ENCODE measurements at places on chromosomes 11 and 22.

- DNase-seq = peak; percentile 91
Measured at GRCh38 chr11:45899448-45900174, 7.5 kb downstream of the FREY1 start.

- no peak for DNase-seq
Measured at GRCh38 chr11:1570001-1570453, 2.0 kb downstream of the DUSP8 start.

DNA sequence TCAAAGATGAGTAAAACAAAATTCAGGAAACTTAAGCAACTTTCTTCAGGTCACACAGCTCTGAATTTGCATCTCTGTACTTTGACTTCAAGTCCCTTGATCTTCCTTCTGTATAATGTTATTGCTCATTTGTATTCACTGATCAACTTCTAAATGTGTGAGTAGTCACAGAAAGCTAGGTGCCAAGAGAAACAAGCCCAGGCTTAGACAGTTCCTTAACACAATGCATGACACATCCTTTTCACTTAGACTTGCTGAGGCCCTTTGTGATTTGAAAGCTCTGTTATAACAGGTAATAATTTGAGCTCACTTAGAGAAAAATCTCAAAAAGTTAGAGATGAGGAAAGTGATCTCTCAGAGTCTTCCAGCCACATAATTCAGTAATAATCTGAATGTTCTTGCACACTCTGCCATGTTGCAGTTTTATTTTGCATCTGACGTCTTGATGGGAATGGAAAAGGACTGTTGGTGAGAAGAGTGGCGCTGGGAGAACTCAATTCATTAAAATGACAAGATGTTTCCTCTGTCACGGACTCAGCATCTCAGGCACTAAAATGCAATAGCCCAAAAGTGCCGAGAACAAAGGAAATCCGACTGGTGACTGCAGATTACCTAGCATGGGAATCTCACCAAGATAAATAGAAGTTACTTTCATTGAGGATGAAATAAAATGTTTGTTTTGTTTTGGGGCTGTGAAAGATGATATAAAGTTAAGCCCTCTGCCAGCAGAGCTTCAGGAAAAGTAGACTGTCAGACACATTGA is 665.3 kb downstream of the OPCML start:
- DNase-seq = no peak

- DNase-seq = no peak
Measured at GRCh38 chr11:534396-535209, 773 bp downstream of the HRAS start.

DNA sequence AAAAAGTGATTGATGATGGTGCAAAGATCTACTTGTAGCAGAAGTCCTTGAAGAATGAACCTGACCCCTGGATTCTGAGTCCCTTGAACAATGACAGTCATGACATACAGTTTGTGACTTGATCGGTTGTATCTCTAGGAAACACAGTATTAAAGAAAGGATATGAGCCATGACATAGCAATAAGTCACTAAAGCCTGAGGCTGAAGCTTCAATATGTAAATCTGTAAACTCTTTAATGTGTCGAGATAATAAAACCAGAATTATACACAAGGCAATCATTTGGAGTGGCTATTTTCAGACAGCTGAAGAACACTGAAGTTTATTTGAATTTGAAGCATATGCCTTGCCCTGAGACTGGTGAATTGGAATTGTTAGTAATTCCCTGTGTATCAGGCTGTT is 911.5 kb upstream of the RAG2 start:
- no peak for DNase-seq

- no peak for DNase-seq
Measured at GRCh38 chr11:17816232-17816931, 81.8 kb downstream of the KCNC1 start.
